ENCODE measurements at places on chromosomes 12 and 14.

DNA sequence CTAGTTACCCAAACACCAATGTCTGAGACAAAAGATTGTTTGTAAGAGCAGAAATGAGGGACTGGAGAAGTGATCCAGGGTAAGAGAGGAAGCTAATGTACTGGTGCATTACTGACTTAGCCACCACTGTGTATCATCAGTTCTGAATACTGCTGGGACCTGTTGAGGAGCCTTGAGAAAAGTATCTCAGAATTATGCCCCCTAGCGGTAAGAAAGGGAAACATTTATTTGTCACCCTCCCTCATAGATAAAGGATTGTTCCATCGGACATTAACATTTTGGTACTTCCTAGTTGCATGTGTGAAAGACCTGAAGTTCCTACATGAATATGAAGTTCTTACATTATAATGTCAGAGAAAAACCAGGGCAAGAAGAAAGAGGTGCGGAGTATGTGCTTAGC lies 612.5 kb downstream of the FSCB start:
- no peak for DNase-seq

GRCh38 chr14:23217032-23218020 lies 20.4 kb upstream of the RNF212B start:
- no peak for DNase-seq

DNA sequence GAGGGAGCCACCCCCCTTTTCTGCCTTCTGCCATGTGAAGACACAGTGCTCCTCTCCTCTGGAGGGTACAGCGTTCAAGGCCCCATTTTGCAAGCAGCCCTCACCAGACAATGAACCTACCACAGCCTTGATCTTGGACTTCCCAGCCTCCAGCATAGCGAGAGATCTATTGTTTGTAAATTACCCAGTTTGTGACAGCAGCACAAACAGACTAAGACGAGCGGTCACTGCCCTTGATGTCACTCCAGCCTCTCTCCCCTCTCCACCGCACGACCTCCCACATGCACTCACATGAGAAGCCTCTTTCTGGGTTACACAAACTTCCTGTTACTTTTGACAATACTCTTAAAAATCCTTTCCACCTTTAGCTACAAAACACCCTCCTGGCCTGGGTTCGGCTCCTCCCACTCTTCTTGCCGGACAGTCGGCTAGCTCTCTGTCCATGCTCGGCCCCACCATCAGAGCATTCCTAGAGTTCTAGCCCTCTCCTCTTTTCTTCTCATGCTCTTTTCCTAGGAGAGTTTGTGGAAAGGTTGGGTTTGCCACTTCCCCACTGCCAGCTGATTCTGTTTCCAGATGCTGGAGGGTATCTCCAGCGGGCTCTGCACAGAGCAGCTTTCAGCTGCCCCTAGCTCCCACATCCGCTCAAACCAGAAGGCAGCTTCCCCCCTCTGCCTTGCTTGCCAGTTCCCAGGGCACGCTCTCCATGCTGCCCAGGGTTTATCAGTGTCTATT lies 124.3 kb downstream of the FOXN3 start:
- peak; percentile 68 for DNase-seq

DNA sequence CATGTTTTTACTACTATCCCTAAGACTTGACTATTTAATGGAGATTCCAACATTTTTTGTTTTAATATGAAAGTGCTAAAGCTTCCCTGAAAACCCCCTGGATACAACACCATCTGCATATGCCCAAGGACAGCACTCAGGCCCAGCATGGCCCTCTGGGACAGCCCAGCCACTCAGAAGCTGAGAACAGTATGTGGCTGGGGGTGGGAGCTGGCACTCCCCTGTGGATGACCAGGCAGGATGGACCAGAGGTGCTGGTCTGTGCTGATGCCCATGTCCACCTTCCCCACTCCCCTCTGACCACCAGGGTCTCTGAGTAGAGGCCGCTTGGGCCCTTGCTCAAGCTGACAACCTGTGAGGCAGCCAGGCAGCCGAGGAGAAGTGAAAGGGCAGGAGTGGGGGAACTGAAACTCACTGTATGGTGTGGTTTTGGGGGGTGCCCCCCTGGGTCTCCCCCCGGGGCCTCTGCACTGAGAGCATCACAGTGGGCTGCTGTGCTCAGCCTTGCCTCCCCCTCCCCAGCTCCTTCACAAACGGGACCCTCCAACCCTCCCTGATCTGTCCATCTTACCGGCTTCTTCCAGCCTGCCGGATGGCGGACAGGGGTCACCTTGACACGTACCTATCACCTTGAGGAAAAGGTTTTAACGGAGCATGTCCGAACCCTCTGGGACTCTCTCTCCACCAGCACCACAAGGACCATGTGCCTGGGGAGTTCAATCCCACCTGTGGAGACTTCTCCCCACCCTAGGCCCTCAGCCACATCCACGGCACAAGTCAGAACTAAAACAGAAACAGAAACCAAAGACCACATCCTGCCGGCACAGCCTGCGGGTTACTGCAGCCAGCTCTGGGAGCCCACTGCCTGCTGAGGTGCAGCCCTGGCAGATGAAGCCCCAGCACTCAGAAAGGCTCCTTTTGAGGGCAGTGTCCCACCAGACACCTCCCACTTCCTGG lies at the start of gene TMEM229B:
Gene TMEM229B, minus strand, starts transcription at position 785 of the 957 bp plus-strand sequence. CDS start 14,798 bp downstream, outside the sequence.
- no peak for DNase-seq

DNA sequence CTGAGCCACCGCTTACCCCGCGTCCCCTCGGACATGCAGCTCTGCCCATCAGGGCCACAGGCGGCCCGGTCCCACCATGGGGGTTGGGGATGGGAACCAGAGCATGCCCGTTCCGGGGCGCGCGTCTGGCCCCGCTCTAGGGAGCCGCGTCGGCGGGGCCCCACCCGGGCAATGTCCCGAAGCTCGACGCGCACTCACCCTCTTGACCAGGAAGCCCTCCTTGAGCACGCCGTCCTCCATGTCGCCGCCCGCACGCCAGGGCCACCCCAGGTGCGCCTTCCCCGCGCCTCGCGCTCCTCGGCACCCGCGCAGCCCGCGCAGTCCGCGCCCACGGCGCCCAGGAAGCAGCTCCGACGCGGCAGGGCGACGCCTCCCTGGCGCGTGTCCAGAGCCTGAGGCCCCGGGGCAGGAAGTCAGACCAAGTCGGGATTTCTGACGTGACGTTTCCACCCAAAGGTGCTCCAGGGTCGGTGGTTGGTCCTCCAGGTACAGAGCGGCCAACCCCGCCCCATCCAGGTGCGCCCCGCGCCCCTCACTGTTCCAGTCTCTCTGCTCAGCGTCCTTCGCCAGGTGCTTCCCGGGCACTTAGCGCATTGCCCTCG lies at the start of gene PLEK2:
Gene PLEK2, minus strand, starts transcription at position 346 of the 602 bp plus-strand sequence. Its CDS starts 106 bp downstream, at position 240.
- DNase-seq = no peak
